Kidney capillary endothelial cell (primary cell): ENCODE measurements at places on chromosomes 6 and 20.

GRCh38 chr6:110404607-110405006, 10.8 kb downstream of the DDO start:
- no peak for DNase-seq

DNA sequence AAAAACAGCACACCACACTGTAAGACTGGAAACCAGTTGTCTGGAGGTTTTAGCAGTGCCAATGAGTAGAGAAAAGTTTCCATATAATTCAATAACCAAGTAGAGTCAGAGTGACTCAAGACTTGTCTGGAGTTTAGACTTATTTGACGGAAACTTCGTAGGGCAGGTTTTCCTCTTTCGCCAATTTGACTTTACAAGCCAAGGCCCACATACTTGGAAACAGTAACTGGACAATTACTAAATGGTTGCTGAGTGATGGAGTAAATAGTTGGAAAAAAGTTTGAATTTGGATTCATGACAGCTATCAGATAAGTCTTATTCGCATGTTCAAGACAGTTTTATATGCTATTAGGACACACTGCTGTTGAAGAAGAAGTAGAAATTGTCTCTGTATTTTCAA, 48.1 kb upstream of the CTAGE9 start:
- no peak for DNase-seq

DNA sequence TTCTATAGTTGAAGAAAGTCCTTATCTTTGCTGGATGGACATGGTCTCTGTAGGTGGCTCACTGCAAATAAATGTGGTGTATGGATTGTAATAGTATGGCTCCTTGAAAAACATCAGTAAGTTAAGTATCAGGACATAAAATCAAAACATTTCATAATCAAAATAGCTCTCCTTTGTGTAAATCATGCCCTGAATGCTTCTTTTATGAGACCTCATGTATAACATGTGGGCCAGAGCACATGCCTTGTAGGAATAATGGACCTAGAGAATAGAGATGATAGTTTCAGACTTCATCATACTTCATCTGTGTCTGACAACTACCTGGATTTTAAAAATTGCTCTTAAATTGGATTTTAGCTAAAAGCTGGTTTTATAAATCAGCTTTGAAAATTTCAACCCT, 159.9 kb downstream of the ASCC3 start:
- no peak for DNase-seq

DNA sequence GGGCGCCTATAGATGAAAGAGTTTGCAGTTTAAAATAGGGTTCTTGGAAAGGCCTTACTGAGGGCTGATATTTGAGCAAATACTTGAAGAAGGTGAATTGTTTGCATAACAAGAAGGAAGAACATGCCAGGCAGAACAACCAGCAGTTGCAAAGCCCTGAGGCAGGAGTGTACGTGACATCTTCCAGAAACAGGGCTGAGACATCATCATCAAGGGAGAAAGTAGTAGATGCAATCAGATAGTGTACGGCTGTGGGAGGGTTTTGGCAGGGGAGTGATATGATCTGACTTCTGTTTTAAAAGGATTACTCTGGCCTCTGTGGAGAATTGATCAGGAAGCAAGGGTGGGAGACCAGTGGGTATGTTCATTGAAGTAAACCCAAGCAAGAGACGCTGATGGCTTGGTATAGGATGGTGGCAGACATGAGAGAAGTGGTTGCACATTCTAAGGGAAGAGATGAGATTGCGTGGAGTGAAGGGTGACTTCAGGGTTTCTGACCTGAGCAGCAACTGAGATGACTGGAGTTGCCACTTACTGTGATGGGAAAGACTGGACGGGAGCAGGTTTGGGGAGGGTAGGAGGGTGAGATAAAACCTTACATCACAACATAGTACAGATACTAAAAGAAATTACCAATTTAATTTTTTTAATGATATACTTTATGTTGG, 28.8 kb downstream of the RIOK1 start:
- DNase-seq = no peak

- DNase-seq = no peak
Measured at GRCh38 chr6:158068156-158068892, 86.7 kb downstream of the SYNJ2 start.

GRCh38 chr6:149855741-149856140, 8.4 kb downstream of the LRP11 start:
- no peak for DNase-seq

GRCh38 chr6:143205585-143205984, 144.9 kb downstream of the AIG1 start:
- no peak for DNase-seq

DNA sequence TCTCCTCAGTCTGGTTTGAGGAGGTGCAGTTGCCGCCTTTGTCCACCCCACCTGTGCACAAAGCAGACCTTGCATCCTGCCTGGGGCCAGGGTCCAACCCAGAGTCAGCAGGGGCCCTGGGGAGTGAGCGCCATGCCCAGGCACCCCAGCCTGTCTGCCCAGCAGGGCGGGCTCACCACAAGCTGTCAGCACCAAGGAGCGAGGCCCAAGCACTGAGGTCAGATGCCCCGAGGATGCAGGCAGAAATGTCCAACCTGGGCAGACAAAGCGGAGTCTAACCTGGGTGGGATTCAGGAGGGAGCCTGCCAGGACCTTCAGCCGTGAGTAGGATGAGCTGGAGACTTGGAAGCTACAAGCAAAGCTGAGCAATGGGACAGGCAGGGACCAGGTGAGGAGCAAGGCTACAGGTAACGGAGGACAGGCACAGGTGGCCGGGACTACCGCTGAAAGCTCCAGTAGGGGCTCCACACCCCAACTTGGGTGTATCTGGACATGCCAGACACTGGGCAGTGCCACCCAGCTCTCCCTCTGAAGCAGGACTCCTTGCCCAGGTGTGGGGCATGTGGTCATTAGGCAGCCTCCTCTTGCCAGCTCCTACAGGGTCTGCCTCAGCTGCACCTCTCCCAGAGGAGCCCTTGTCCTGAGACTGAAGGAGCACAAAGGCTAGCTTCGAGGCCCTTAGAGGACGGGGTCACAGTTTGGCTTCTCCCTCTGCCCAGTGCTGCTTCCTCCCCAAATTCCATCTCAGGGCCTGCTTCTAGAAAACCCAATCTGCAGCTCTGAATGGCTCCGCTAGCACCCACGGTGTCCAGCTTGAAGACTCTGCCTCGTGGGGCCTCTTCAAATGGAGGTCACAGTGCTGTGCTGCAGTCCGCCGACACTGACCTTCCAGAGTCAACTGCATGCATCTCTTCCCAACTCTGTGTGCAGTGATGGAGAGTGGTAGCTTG, 210.6 kb upstream of the CDYL start:
- no peak for DNase-seq
